ENCODE measurements at places on chromosomes 3 and 15. TPM values are rescaled to one million over a fixed set of nuclear protein-coding genes. Genes with fewer than 3 reads are reported as not detected.

ARL13B gene
- total RNA-seq, result 6.8 TPM

GRCh38 chr15:44018151-44018550, 176.9 kb downstream of the FRMD5 start:
- DNase-seq, result no peak

- DNase-seq, result no peak
Observed at GRCh38 chr15:88708655-88709054, 69.8 kb downstream of the ISG20 start.

CRYGS gene
- 6.5 TPM for total RNA-seq

CNTN6 gene
- total RNA-seq, result not detected

PSTPIP1 gene
- 38.5 TPM for total RNA-seq

GRCh38 chr3:38582941-38583645, 66.4 kb downstream of the SCN5A start:
- no peak for DNase-seq

- no peak for DNase-seq
Observed at GRCh38 chr3:44909063-44909462, 34.7 kb downstream of the TGM4 start.

GRCh38 chr3:184011230-184011876, 6.3 kb downstream of the ABCC5 start:
- no peak for DNase-seq

DNA sequence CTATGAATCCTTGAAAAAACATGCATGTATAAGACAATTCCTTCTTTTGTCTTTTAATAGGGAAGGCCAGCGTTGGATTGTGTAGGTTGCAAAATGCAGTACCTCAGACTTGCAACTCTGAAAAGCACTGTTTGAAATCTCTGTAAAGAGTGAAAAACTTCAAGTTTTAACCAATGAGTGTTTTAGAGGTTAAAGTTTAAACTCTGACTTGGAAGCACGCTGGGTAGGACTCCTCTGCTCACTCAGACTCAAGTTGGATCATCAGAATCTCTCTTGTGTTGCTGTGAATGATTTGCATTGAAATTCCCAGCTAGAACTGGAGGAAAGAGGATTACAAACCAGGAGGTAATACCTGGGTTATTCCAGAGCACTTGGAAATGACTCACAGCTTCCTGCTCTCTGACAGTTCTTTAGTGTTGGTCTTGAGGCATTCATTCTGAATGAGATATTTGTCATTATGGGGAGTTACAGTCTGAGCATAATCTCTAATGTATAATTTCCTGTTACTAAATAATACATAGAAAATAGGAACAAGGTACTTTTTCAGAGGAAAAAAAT, 49.1 kb downstream of the PLS1 start:
- DNase-seq, result no peak

All from omental fat pad (tissue), 4 donors.